ENCODE measurements at places on chromosomes 4 and X.

GRCh38 chrX:101287402-101287801 lies 3.7 kb downstream of the TAF7L start:
- DNase-seq = no peak

DNA sequence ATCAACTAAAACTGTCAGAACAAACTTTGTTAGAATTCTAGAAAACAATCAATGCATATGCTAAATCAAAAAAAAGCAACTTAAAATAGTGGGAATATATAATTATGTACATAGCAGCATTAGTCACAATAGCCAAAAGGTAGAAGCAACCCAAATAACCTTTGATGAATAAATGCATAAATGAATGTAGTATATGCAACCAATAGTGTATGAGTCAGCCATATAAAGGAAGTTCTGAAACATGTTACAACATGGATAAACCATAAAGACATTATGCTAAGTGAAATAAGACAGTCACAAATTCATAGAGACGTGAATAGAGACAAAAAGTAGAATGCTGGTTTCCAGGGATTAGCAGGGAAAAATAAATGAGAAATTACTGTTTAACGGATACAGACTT lies 762.8 kb upstream of the INTU start:
- DNase-seq = no peak

DNA sequence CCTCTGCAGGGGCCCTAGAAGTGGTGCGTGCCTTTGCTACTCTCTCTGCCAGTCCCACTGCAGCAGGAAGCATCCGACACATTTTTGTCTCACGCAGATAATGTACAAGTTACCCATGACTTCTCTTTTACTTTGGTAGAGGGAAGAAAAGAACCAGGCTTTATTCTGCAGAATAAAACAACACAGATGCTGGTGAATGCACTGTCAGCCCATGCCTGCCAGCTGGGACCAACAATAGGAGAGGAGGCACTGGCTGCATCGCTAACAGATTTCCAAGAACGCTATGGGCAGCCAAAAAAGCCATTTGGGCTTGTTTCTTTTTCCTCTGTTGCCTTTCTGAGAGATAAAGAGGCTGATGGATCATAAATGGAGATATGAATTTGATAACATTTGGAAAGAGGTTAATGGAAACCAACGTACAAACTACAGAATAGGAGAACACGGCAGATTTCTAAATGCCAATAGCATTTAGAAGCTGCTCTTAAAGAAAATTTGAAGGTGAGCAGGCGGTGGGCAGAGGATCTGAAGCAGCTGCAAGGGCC lies 47.5 kb upstream of the IGFBP7 start:
- DNase-seq = no peak

DNA sequence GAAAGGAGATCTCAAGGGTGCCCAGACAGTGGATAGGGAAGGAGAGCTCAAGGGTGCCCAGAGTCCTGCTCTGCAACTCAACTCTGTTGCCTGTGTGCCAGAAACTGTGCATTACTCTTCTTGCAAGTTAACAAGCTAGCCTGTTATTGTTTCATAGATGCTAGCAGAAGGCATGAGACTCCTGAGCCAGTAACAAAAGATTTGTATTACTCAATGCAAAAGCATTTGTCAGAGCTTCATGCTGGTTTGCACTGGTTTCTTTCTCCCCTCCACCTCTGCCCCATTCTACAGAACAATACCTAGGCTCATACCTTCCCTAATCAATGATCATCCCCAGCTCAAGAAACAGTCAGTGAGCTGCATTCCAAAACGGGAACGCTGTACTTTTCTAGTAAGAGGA lies 124.5 kb upstream of the NEIL3 start:
- DNase-seq = no peak

- no peak for DNase-seq
Measured at GRCh38 chrX:38937400-38937799, 136.1 kb downstream of the MID1IP1 start.

DNA sequence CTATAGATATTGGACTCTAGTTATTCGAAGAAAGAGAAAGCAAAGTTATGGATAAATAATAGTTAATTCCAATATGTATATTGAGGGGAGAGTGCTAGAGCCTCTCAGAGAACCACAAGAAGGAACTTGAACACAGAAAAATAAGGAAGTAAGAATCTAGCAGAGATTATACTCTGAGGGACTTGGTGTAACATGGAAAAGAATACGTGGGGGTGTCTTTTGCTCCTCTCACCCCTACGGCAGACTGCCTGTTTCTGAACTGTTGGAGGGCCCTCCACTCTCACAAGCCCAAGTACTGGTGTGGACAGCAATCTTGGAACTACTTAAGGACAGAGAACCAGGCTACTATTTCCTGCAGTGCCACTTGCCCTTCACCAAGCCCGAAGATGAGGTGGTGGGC lies 1174.4 kb upstream of the PCDH10 start:
- no peak for DNase-seq

GRCh38 chr4:8592366-8593263 lies at the start of gene CPZ:
Gene CPZ (plus strand): TSS chr4:8592765. CDS start chr4:8592834, 69 bp downstream.
- no peak for DNase-seq

DNA sequence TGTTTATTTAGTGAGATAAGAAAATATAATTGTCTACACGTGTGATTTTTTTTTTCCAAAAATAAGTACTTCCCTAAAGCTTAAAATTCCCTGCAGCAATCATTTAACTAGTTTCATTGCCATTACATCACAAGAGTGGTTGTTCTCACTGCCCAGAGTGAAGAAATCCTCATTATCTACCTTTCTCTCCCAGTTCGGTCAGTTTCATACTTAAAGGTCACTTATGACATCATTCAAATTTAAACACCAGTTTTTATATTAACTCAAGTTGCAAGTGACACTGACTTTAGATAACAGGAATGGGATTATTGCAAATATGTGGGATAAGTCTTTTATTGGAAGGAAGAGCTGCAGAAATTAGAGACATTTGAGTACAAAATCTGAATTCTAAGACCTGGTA lies 1699.8 kb upstream of the IGFBP7 start:
- DNase-seq = no peak

GRCh38 chr4:73575660-73576059 lies 44.6 kb downstream of the RASSF6 start:
- DNase-seq = no peak

GRCh38 chr4:134200811-134201215 lies 776 bp downstream of the PABPC4L start:
- DNase-seq = no peak

DNA sequence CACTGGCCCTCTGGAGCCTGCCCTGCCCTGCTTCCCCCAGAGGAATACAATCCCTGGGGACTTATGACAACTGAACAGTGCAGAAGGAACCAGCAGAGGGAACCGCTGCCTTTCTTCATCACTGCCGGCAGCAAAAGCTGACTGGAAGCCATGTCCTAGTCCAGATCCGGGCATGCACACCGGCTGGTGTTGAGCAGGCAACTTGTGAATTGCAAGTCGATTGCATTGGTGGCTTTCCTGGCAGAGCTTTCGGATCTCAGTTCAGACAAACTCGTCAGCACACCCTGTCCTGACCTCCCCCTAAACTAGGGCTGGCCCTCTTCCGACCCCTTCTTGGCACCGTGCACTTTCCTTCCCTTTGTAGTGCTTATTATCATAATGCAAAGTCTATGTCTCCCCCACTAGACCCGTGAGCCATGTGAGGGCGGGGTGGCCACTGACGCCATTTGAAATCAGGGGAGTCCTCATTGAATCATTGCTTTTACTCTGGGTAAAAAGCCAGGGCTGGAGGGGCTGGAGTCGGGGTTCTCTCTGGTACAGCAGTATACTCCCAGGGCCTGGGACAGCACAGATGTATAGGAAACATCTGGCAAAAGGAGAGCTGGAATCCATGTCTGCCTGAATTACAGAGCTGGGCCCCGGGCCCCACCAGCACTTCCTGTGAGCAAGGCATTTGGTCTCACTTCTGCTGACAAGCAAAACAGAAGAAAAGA lies 1.8 kb downstream of the ARHGAP4 start:
- DNase-seq = no peak

GRCh38 chrX:45261471-45261870 lies 60.8 kb upstream of the DIPK2B start:
- no peak for DNase-seq

DNA sequence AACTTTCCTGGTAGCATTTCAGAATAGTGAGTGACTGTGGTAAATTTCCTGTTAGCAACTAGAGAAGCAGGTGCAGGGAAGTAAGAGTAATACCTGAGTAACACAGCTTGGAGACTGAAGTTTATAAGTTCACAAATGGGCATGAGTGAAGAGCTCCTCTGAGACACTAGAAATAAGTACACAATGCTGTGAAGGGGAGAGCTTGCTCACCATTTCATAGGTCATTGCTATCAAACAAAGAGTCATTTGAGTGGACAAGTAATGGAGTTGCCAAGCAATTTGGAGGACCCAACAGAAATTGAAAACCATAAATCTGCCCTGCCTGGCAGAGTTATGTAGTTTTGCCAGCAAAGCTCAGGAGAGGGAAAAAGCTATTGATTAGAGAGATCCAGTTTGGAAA lies 523.6 kb downstream of the TRAM1L1 start:
- no peak for DNase-seq

- DNase-seq = no peak
Measured at GRCh38 chr4:2686379-2687265, 69.5 kb downstream of the TNIP2 start.

DNA sequence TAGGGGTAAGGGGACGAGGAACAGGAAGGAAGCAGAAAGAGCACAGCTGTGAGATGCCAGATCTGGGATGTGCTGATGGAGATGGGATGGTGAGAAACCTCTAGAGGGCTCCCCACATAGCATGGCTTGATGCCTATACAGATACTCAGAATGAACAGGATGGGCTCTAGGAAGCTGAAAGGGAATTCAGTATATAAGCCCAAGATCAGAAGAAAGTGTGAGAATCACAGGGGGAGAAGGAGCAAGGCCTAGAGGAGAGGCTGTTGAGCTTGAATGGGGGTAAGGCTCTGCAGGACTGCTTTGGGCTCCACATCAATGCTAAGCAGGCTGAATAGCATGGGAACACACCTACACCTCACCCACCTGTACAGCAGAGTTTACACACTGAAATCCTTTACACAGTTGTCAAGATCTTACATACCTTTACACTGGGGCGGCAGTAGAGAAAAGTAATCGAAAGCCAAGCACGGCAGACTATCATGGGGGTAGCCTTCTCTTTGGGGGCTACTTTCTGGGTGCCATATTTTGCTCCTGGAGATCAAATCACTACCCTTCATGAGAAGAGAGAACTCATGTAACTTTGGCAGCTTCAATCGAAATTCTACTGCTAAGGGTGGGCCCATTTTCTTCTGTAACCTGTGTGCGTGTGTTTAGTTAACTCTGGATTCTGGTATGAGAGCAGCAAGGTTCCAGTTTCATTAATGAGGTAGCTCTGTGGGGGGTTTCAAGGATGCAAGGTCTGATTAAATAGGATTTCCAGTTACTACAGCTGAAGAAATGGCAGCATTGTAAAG lies 30.6 kb downstream of the HOPX start:
- DNase-seq = no peak

DNA sequence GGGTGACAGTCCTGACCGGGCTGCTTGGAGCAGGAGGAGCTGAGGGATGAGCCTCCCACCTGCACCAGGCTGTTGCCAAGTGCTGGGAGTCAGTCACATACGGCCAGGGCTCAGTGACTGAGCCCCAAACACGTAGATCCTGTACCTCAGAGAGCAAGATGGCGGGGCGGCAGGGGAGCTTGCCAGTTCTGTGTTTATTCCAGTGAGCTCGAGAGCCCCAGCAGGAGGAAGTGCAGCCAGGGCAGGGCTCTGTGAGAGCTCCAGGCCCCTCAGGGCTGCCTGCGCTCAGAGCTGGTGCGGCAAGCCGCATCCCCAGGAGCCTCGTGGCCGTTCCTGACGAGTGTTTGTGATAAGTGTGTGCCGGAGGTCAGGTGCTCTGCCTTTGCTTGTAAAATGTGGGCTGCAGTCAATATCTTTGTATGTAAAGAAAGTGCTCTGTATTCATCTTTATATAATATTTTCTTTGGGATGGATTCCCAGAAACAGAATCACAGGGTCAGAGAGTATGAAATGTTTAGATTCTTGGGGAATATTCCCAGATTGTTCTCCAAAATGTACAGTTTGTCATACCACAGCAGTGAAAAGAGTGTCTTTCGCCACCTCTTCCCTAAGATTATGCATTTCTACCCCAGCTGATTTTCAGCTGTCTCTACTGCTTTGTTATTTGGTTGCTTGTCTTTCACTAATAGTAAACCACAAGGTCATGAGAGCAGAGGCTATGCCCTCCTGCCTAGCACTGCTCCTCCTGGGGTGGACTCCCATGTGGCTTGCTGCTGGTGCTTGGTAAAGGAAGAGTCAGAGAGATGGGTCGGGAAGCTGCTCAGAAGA lies 50.3 kb downstream of the NELFA start:
- DNase-seq = no peak

GRCh38 chr4:104642521-104642920 lies 147.8 kb upstream of the CXXC4 start:
- no peak for DNase-seq

DNA sequence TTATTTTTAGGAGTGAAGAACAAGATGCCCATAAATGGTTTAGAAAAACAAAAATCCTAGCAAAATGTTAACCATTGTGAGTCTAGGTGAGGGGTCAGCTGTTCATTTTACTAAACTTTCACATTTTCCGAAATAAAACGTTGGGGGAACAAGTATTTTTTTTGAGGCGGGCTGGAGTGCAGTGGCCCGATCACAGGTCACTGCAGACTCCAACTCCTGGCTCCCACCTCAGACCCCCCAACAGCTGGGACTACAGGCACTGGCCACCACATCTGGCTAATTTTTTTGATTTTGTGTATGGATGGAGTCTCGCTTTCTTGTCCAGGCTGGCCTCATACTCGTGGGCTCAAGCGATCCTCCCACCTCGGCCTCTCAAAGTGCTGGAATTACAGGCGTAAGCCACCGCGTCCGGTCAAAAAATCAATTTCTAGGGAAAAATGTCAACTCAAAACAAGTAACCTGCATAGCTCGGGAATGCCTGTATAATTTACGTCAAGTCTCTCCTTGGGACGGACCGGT lies 742 bp upstream of the TAF1 start:
- no peak for DNase-seq

GRCh38 chr4:28665306-28665705 lies 1804.7 kb downstream of the STIM2 start:
- no peak for DNase-seq

DNA sequence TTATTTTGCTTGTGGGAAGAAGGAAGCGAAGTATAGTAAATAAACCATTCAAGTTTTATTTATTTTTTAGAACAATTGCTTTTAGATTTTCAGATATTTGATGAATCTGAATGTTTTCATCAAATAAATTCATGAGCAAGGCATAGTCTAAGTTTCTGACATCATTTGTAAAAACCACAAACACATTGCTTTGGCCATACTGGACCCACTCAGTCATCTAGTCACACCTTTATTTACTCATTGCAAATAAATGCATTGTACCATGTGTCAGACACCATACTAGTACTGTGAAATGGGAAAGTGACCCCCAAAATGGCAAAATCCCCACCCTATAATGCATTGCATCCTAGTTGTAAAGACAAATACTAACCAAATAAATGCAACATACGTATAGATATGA lies 449.1 kb upstream of the SMIM31 start:
- no peak for DNase-seq

DNA sequence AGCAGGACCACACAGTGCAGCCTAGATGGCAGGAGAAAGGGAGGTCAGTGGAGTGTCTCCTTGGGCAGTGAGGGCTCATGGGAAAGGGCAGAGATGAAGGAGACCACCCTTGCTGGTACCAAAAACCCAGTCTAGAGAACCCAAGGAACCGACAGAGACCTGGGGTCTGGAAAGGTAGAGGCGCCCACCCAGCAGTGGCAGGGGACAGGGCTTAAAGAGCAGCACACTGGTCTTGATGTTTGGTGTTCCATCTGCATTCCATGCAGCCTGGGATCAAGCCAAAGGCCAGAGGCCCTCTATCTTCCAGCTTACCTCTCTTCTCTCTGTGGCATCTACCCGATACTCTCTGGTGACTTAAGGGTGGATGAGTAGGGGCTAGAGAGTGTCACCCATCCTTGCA lies 127.5 kb downstream of the PJA1 start:
- DNase-seq = no peak
